ENCODE measurements at places on chromosomes 16 and 17.

GRCh38 chr17:35879773-35880654 is at the start of gene CCL5:
TSS of gene CCL5 (minus strand) at chr17:35880360.
- DNase-seq: no peak

DNA sequence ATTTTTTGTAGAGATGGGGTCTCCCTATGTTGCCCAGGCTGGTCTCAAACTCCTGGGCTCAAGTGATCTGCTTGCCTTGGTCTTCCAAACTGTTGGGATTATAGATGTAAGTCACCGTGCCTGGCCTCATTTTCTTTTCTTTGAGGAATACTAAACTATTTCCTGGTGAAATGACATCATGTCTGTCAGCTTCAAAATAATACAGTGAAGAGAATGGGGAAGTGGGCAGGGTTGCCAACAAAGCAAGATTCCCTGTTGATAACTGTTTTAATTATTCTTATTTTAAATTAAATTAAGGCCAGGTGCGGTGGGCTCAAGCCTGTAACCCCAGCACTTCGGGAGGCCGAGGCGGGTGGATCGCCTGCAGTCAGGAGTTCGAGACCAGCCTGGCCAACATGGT is 21.1 kb downstream of the PIPOX start:
- DNase-seq: no peak

DNA sequence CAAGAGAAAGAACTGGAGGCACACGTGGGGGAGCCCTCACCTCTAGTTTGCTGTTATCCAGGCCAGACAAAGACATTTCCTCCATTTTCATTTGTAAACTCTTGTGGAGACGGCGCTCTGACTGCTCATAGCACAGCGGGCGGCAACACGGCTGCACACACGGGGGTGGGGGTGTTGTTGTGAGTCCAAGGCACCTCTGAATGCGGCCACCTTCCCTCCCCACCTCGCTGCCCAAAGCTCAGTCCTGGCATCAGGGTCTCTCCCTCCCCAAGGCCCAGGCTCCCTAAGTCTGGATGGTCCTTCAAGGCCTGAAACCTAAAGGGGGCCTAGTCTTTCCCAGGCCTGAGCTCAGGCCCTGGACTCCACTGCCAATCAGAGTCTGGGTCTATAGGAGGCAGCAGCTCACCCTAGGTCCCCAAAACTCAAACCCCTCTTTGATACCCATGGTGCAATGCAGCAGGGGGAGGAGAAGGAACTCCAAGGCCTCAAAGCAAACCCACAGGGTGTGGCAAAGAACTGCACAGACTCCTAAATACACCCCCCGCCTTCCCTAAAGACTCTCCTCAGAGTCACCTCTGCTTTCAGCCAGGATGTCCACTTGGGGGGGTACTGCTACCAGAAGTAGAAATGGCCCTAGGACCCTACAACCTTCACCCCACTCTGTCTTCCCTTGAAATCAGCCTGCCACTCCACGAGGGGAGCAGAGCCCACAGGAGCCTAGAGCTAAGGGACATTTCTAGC is 1.5 kb downstream of the ATXN7L3 start:
- peak; percentile 39 for DNase-seq

DNA sequence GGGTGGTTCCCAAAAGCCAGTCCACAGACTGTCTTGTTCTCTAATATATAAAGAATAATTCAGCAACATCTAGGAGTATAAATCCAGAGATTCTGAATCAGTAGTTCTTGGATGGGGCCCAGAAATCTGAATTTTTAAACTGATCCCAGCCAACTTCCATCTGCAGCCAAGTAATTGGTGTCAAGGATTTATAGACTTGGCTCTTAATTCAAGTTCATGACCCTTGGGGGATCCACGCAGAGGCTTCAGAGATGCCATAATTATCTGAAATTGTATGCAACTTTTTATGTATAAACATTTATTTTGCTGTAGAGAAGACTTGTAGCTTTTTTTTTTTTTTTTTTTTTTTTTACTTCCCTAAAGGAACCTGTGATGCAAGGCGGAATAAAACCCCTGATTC is 60.6 kb downstream of the HLF start:
- DNase-seq: no peak

DNA sequence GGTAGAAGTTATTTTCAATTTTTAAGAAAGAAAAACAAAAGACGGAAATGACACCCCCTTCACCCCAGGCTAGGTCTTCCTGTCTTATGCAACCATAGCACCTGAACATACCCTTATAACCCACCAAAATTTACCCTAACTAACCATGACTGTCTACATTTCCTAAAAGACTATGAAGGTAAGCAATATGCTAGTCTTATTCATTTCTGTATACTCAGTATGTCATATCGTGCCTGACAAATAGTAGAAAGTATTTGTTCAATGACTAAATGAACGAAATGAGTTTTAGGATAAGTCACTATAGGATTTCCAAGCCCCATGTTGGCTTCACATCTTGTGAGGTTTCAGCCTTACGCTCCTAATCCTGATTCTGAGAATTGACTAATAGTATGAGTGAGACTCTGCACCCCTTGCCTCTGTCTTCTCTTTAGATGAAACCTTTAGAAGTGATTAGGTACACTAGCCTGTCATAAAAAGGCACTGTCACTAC is 6.5 kb downstream of the ADAT1 start:
- no peak for DNase-seq

DNA sequence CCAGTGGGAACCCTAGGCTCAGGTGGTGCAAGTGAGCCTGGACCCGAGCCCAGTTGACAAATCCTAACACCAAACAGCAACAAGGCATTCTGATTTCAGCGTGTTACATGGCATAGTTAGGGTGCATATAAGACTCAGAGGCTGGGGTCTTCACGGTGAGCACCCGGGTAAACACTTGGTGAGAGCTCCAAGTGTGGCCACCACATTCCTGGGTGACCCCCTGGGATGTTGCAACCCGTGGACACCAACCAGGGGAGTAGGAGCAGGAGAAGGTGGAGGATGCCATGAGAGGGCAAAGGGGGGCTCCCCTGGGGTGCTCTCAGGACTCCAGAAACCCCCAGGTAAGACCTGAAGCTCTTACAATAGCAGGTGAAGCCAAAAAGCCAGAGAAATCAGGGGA is 69.9 kb upstream of the CDH5 start:
- no peak for DNase-seq

- DNase-seq: no peak
These were observed 350.9 kb downstream of the FOXL1 start for GRCh38 chr16:86929057-86929871.

DNA sequence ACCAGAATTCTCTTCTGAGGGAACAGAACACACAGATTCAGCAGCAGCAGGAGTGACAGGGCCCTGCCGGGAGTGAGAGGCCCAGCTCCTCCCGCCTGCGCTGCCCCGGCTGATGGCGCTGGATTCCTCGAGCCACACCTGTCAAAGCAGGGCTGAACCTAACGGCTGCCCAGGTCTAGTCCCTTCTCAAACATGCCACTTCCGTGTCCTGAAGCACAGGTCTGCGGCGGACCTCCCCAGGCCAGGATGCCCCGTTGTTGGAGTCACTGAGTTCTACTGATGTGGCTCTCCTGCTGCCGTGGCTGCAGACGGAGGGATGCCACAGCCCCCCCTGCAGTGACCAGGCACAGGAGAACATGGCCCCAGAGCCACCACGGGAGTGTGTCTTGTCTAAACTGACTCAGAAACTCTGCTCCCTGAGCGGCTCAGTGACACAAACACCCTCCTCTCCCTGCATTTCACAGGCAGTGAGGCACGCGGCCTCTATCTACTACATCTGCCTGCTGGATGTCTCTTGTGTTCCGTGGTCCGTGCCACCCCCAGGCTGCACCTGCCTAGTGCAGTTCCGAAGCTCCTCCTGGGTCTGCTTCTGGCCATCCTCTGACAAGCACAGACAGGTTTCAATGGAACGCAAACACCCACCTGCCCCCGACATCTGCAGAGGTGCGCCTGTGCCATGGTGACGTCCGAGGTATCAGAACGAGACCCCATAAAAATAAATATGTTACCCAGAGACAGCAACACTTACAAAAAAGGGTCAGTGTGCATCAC is 44.7 kb upstream of the DNAH17 start:
- no peak for DNase-seq

DNA sequence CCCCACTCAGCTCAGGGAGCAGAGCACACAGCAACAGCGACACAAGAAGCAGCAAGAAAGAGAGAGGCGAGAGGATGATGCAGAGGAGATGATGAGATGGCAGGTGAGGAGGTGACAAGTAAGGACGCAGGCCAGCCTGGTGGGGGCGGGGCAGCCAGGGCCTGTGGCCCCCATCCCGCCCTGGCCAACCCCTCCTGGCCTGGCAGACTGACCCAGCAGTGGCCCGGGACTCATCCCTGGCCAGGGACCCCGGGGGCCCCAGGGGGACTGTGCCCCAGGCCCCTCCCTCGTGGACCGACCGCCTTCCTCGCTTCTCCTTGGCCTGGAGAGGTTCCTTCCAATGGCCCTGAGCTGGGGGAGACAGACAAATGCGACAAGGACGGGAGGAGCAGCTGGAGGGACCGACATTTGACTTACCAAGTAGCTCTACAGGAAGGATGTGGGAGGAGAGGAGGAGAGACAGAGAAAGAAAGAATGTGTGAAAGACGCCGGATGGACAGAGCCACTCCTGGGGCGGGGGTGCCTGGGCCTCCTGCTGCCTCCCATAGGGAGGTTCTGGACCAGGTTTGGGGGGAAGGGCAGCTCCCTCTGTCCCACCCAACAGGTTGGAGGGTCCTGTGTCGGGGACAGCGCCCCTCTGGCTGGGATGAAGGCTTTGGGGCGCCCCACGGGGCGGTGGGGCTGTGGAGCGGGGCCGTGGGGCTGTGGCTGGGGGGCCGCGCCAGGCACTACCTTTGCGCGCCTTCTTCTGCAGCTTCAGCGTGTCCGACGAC is 6.8 kb downstream of the MTSS2 start:
- no peak for DNase-seq

DNA sequence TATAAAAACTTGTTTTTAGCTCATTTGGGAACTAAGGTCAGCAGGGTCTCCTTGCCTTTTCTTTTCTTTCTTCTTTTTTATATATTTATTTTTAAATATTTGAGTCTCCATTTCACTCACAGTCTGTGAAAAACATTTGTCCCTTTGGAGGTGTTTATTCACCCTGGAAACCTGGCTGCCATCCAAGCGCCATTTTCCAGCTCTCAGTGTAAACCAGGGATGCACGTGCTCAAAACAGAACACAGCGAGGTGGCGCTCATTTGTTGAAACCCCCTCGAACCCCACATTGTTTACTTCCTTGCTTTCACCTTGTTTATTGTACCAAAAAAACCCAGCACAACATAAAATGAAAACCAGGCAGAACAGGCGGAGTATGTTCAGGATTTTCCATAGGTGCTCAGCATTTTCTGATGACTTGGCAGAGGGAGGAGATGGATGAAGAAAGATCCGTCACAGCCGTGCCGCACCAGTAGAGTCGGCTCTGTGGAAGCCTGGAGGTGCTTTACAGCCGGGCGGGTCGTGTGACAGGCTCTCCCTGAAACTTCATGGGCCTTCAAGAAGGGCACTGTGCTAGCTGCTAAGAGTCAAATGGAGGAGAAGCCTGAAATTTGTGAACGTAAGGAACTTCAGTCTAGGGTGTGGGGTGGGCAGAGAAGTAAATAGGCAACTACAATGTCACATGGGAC is 284.4 kb downstream of the FOXL1 start:
- DNase-seq: no peak

- peak; percentile 53 for DNase-seq
These were observed 27.3 kb downstream of the KDM8 start for GRCh38 chr16:27230562-27231001.

DNA sequence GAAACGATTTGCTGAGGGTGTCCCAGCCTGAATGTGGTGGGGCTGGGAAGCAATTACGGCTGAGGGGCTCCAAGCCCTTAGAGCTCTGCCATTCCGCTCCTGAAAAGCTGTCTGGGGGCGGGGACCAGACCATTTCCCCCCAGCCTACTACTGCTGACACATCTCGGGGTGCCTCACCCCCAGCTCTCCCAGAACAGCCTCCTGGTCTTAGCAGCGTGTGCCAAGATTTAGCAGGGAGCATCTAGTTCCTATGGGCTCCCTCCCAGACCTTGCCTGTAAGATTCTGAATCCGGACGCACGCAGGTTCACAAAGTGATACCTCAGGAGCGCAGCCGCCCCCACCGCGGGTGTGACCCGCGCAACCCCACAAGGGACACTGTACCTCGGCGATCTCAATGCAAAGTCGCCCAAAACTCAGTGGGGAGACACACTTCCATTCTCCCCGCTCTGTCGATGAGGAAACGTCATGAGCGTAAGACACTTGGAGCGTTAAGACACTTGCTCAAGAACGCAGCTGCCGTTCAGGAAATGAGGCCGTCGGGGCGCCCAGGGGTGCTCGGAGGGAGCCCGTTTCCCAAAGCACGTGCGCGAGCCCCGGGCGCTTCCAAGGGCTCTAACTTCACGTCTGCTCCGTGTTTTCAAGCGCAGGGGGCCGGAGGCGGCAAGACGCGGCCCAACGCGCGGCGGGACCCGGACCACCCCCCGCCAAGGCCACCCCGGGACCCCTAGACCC is 629 bp downstream of the GEMIN4 start:
- DNase-seq: peak; percentile 41

DNA sequence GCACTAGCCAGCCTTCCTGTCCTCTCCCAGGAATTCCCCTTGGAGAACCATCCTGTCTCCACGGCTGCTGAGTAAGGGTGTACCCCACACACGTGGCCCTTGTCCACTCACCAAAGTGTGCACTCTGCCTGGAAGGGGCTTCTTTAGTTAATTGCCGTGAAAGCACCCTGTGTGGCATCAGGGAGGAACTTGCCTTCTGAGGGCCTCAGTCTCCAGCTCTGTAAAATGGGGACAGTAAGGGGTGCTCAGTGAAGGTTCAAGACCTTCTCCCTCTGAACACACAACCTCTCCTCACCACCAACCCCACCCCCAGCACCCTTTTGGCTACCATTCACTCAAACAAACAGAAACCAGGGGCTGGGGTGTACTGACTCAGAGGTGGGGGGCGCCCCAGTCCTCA is 59.1 kb upstream of the LHX1 start:
- DNase-seq: no peak

DNA sequence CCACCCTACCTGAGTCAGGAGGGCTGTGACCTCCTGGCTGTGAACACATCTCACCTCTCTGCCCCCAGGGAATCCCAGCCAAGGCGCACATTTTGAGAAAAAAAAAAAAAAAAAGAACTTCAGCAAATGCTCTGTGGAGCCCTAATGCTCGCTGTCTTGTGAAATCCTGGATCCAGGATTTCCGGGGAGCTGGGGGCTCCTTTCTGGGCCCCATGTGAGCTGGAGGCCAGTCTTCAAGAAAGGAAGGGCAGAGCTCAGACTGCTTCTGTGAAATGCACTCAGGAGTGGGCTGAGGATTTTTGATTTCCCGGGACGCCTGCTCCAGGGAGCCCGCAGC is 36.0 kb upstream of the EMP2 start:
- DNase-seq: no peak

- DNase-seq: no peak
These were observed 27.8 kb downstream of the PLXDC1 start for GRCh38 chr17:39123627-39124026.

DNA sequence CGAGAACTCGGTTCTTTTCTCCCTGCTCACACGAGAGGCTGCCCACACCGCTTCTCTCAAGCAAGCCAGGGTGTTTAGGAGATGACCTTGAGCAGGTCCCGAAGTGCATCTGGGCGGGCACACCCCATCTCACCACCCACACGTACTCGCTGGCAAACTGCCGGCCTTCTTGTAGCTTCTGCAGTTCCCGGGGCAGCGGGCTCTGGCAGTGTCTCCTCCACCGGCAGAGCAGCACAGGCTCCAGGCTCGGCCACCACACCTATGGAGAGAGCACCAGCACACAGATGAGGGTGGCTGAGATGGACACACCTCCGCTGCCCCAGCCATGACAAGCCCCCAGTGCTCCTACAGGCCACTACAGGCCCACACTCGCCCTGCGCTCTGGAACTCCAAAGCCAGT is 23.5 kb downstream of the ZNF276 start:
- DNase-seq: no peak
